Chondrocyte (in vitro differentiated cells): ENCODE measurements at places on chromosomes 5 and 9. TPM values are rescaled to one million over a fixed set of nuclear protein-coding genes. Genes with fewer than 3 reads are reported as not detected.

DNA sequence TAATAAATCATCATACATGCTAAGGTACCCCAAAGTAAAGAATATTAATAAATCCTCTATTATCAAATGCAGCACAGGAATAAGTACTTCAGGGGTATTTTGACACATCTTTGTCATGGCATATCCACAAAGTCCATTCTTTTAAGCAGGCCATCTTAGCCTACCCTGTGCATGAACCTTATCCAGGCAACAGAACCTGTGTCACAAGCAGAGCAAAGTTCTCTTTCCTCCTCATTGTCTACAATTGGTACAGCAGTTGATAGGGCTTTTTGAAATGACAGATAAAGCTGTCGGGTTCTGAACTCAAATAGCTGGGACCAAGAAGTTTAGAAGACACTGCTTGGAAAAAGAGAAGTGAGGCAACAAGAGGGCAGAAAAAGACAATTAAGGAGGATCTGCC, 30.8 kb upstream of the PURA start:
- no peak overlapping the region for H3K4me3 ChIP-seq
- no peak overlapping the region for H3K27ac ChIP-seq
- H3K4me1 ChIP-seq, result no peaks in the 10 kb centered on the region
- H3K36me3 ChIP-seq, result no peaks in the 10 kb centered on the region
- H3K27me3 ChIP-seq, result peaks cover 64% of the 10 kb centered on the region

- DNase-seq, result no peak
- peaks cover 54% of the 10 kb centered on the region for H3K4me1 ChIP-seq
- H3K27me3 ChIP-seq, result no peaks in the 10 kb centered on the region
- H3K4me3 ChIP-seq, result no peak overlapping the region
- peak overlapping the region; percentile 0 for H3K27ac ChIP-seq
- H3K36me3 ChIP-seq, result no peaks in the 10 kb centered on the region
These were observed 31.2 kb downstream of the JAKMIP2 start for GRCh38 chr5:147751156-147751830.

C5orf46 gene
- total RNA-seq, result 7.8 to 9.8 TPM in 2 of 3 replicates, not detected in the other

DNA sequence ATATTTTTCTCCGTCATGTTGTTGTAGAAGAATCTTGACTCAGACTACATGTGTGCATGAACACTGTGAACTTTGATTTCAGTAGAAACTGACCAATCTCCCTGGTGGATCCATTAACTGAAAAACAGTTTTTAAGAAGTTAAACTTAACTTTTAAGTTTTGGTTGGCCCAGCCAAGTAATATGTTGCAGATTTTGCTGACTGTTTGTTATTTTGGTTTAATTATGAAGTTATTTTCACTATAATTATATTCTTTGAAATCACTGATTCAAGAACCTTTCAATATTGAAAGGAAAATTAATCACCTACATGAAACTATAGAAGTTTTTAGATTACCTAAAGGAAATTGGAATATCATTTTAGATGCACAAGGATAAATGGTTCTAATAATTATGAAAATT, 373.6 kb upstream of the COX7C start:
- no peak for DNase-seq
- H3K27me3 ChIP-seq, result peaks cover 7% of the 10 kb centered on the region
- no peak overlapping the region for H3K4me3 ChIP-seq
- peaks cover 2% of the 10 kb centered on the region for H3K36me3 ChIP-seq
- no peaks in the 10 kb centered on the region for H3K4me1 ChIP-seq

GRCh38 chr9:110592044-110592830, 12.7 kb upstream of the SVEP1 start:
- H3K36me3 ChIP-seq, result peaks cover 4% of the 10 kb centered on the region
- peaks cover 9% of the 10 kb centered on the region for H3K4me1 ChIP-seq
- H3K4me3 ChIP-seq, result no peak overlapping the region
- DNase-seq, result no peak

GRCh38 chr9:98460704-98461103, 205.3 kb upstream of the TBC1D2 start:
- no peak overlapping the region for H3K27ac ChIP-seq
- H3K4me1 ChIP-seq, result peaks cover 7% of the 10 kb centered on the region
- H3K27me3 ChIP-seq, result peaks cover 16% of the 10 kb centered on the region
- peaks cover 5% of the 10 kb centered on the region for H3K36me3 ChIP-seq
- no peak overlapping the region for H3K4me3 ChIP-seq
- DNase-seq, result no peak

DNA sequence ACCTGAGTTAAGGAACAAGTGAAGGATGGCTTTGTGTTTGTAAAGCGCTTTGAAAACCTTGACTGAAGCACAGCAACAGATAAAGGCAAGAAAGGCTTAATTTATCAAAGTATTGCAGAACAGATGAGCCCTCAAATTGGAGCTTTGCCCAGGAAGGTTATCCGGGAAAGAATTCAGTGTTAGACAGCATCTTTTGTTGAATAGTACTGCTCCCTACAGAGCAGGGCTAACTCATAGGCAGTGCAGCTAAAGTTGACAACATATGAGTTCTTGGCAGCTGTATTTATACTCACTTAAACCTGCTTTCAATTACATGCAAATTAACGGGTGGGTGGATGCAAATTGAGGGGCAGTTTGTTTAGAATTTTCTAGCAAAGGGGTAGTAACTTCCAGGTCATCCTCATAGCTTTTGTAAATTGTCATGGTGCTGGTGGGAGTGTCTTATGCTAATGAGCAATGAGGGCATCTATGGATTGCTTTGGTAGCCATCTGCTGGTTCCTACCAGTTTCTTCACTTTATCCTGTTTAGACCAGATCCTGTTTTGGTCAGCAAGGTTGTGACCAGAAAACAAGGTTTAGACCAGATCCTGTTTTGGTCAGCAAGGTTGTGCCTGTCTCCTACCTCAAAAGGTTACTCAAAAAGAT, 105.8 kb downstream of the GDA start:
- no peak for DNase-seq
- H3K27me3 ChIP-seq, result peaks cover 9% of the 10 kb centered on the region
- H3K27ac ChIP-seq, result no peak overlapping the region
- no peak overlapping the region for H3K4me3 ChIP-seq

DNA sequence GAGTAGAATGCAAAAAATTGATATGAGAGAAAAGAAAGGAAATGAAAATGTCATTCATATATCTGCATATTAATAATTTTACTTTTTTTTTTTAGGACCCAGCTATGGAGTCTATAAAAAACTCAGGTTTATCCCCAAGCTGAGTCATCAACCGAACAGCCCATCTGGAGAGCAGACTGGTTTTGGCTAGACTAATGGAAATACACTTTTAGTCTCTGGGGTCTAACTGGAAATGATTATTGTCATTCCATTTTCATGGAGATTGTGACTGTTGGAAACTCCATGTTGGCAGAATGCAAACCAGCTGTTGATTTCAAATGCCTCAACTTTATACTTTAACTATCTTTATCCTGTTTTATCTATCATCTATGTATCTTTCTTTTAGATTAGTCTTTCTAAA, 28.7 kb downstream of the ANXA1 start:
- no peak overlapping the region for H3K4me3 ChIP-seq
- H3K4me1 ChIP-seq, result peaks cover 31% of the 10 kb centered on the region
- H3K27ac ChIP-seq, result no peak overlapping the region
- H3K36me3 ChIP-seq, result no peaks in the 10 kb centered on the region
- no peaks in the 10 kb centered on the region for H3K27me3 ChIP-seq

DNA sequence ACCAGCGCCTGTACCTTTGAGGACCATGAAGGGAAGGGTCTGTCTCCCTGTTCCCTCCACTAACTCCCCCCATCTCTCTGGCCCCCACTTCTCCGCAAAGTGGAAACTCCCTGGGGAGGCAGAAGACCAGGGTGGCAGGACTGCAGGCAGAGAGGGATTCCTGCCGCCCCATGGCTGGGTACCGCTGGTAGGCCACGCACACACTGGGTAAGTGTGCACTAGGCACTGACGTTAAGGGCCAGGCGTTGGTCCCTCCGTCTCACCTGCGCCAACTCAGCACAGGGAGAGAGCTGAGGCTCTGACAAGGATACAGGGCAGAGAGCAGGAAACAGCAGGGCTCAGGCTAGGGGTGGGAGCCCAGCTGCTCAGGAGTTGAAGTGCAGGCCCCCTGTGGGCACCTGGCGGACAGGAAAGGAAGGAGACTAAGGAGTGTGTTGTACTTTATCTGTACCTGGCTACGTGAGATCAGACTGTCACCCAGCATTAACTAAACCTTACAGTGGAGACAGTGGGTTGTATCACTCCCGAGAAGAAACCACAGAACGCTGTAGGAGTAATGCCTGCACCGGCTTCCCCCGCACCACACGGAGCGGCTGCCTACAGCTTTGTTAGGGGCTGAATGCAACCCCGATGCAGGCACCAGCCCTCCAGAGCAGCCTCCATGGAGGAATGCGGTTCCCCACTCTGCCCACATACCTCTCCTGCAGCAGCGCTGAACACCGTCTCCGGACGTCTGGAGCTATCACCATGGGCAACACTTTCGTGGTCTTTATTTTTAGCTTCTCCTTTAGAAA, 34.2 kb upstream of the CLPTM1L start:
- peaks cover 63% of the 10 kb centered on the region for H3K27me3 ChIP-seq
- H3K36me3 ChIP-seq, result no peaks in the 10 kb centered on the region
- H3K4me1 ChIP-seq, result peaks cover 2% of the 10 kb centered on the region
- H3K4me3 ChIP-seq, result no peak overlapping the region
- no peak overlapping the region for H3K27ac ChIP-seq

SLC45A2 gene
- total RNA-seq, result 0.12 to 0.51 TPM in 2 of 3 replicates, not detected in the other

GRCh38 chr5:65871182-65871581, 55.2 kb upstream of the ERBIN start:
- H3K4me1 ChIP-seq, result peaks cover 27% of the 10 kb centered on the region
- no peak overlapping the region for H3K4me3 ChIP-seq
- no peak for DNase-seq
- H3K36me3 ChIP-seq, result no peaks in the 10 kb centered on the region

GRCh38 chr9:19411316-19411715, 2.5 kb downstream of the ACER2 start:
- H3K4me1 ChIP-seq, result peaks cover 9% of the 10 kb centered on the region
- H3K36me3 ChIP-seq, result no peaks in the 10 kb centered on the region
- no peak for DNase-seq
- H3K4me3 ChIP-seq, result no peak overlapping the region
- H3K27ac ChIP-seq, result no peak overlapping the region
- no peaks in the 10 kb centered on the region for H3K27me3 ChIP-seq

- H3K27ac ChIP-seq, result no peak overlapping the region
- no peak overlapping the region for H3K4me3 ChIP-seq
- no peaks in the 10 kb centered on the region for H3K27me3 ChIP-seq
- DNase-seq, result no peak
These were observed 147.4 kb downstream of the PBX3 start for GRCh38 chr9:125894566-125894965.

FSTL4 gene
- total RNA-seq, result 0.07 to 0.49 TPM in 2 of 3 replicates, not detected in the other

GRCh38 chr9:100927763-100928162, 100.8 kb upstream of the PLPPR1 start:
- H3K4me1 ChIP-seq, result no peaks in the 10 kb centered on the region
- no peaks in the 10 kb centered on the region for H3K27me3 ChIP-seq
- no peaks in the 10 kb centered on the region for H3K36me3 ChIP-seq
- H3K4me3 ChIP-seq, result no peak overlapping the region
- no peak overlapping the region for H3K27ac ChIP-seq

DNA sequence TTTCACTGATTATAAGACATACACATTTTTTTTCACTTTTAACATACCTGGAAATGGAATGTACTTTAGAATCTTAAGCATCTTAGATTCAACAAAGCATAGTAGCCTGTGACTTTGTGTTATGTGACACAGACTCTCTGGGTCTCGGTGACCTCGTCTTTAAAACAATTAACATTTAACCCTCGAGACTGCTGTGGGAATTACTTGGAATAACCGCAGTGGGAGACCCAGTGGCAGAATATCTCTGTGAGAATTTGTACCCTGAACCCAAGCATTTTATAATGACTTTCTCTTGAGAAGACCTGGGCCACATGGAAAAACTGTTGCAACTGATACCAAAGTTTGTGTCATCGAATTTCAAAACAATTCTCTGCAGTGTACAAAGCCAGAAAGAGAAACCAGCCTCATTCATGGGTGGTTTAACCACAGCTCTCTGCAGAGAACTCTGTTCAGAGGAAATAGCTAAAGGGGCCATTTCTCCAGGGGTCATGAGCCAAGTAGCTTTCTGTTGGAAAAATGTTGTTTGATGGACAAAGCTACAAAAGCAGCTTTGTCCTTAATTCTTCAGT, 10.0 kb upstream of the RETREG1 start:
- no peaks in the 10 kb centered on the region for H3K36me3 ChIP-seq
- H3K27ac ChIP-seq, result no peak overlapping the region
- peaks cover 19% of the 10 kb centered on the region for H3K27me3 ChIP-seq
- no peak for DNase-seq
- no peak overlapping the region for H3K4me3 ChIP-seq

DRD1 gene
- total RNA-seq, result 0.10 to 0.35 TPM (median 0.23 TPM) in 3 replicates

ADAMTS19 gene
- 0.08 to 0.12 TPM in 2 of 3 replicates, not detected in the other for total RNA-seq

- peaks cover 3% of the 10 kb centered on the region for H3K36me3 ChIP-seq
- no peak overlapping the region for H3K4me3 ChIP-seq
- peaks cover 13% of the 10 kb centered on the region for H3K27me3 ChIP-seq
- no peak overlapping the region for H3K27ac ChIP-seq
These were observed 57.7 kb downstream of the PDE4D start for GRCh38 chr5:59835800-59836199.

FGF1 gene
- 2.9 to 7.9 TPM (median 6.9 TPM) in 3 replicates for total RNA-seq

- peaks cover 39% of the 10 kb centered on the region for H3K27me3 ChIP-seq
- H3K36me3 ChIP-seq, result no peaks in the 10 kb centered on the region
These were observed 124.5 kb downstream of the PDZD2 start for GRCh38 chr5:31763424-31763823.

- H3K27ac ChIP-seq, result no peak overlapping the region
- no peak for DNase-seq
- peaks cover 23% of the 10 kb centered on the region for H3K27me3 ChIP-seq
- no peak overlapping the region for H3K4me3 ChIP-seq
- H3K4me1 ChIP-seq, result peaks cover 26% of the 10 kb centered on the region
These were observed 18.3 kb upstream of the MLLT3 start for GRCh38 chr9:20640331-20641187.

DOCK8 gene
- total RNA-seq, result 0.17 TPM in 1 of 3 replicates, not detected in the others

- H3K27me3 ChIP-seq, result no peaks in the 10 kb centered on the region
- peaks cover 6% of the 10 kb centered on the region for H3K4me1 ChIP-seq
- no peak overlapping the region for H3K4me3 ChIP-seq
These were observed 25.6 kb upstream of the ARRDC3 start for GRCh38 chr5:91408710-91409109.

IL3 gene
- total RNA-seq, result not detected in 3 replicates

DNA sequence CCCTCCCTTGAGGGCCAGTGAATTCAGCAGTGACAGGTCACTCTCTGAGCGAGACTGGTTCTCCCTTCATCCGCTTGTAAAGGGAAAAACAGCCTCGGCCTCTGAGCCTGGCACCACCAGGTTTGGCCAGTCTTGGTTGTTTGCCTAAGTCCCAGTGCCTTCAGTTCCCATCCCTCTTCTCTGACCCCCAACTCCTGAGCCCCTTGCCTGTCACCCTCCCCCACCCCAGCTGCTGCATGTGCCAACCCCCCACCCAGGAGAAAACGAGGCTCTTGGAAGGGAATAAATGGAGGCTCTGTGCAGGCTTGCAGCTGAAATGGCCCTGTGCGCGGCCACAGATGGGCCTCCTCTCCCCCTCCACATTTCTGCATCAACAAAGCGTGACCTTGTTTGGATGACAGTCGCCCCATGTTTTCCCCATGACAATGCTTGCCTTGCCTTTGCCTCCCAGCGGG, 3.1 kb downstream of the URM1 start:
- H3K27ac ChIP-seq, result no peak overlapping the region
- H3K4me1 ChIP-seq, result peaks cover 38% of the 10 kb centered on the region
- DNase-seq, result no peak
- H3K4me3 ChIP-seq, result no peak overlapping the region
- H3K27me3 ChIP-seq, result no peaks in the 10 kb centered on the region

IFNA13 gene
- not detected in 3 replicates for total RNA-seq
